Skeletal muscle cell (primary cell): ENCODE measurements at places on chromosomes 12 and 14.

DNA sequence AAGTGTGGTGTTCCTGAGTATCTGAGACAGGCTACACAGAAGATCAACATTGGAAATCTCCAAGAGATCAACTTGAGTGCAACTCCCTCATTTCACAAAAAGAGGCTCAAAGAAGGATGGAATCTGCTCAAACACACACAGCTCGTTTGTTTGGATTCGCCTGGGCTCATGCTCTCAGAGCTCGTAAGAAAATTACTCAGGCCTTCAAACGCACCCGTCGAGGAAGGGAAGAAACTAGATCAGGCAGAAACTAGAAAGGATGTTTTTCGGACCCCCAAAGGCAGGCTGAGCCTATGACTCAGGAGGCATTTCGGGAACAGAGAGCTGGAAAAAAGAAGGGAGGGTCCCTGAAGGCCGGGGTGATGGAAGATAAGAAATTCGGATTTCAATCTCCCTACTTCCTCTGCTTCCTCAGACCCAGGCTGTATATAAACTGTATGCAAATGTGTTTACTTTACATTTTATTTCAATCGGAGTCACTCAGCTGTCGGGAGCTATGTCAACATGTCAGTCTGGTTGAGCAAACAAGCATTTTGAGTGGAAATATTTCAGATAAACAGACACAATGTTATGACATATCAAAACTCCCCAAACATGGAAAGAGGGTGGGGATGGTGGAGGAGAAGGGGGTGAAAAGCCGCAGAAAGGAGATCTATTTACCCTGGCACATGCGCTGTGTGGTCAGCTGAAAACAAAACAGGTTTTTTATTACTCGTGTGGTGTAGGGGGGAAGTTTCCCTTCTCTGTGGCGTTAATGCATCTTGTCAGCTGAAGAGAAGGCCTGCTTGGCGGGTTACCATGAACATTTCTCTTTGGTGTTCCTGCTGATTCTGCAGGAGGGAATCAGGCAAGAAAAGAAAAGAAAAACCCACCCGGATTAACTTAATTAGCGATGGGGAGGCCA, 129.1 kb upstream of the TBX3 start:
- no peak for DNase-seq

DNA sequence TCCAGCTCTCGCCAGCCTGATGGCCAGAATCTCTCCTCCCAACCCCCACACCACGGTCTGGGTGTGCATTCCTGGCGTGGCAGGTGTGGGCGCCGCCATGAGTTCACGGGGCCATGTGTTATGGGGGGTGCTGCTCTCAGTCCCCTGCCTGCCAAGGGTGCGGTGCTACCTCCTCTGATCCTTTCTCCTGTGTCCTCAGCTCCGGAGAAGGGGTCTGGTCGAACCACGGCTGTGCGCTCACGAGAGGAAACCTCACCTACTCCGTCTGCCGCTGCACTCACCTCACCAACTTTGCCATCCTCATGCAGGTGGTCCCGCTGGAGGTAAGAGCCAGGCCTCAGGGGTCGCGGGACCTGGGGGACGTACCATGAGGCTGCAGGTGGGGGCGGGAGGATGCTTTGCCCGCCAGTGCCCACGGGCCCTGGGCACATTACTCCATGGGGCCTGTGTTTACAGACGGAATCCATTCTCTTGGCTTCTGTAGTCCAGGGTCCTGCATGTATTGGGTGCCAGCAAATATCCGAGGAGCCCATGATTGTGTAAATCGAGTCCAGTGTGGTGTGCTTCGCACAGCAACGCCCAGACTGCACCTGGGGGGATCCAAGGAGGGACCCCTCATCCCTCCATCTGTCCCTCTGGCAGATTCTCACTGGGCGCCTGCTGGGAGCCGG, 130.8 kb downstream of the ADGRD1 start:
- no peak for DNase-seq

DNA sequence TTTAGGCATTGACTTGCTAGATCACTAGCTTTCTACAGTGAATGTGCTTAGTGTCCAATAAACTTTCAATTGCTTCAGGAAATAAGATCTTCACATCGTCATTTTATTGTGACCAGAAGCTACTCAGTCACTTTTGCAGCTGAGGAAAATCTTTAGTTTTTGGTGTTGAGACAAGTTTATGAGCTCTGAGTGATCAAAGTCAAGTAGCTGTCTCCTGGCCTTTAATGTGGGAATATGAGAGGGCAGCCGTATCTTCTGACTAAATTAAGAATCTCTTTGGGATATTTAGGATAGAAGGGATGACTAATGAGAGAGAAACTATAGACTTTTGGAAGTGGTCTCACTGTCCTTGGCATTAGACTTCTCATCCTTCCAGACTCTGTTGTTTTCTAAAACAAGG, 21.6 kb downstream of the MSRB3 start:
- DNase-seq, result no peak

GRCh38 chr14:80933686-80934085, 7.9 kb downstream of the CEP128 start:
- no peak for DNase-seq

GRCh38 chr14:104816616-104816884, 15.6 kb downstream of the ZBTB42 start:
- no peak for DNase-seq

- no peak for DNase-seq
These were observed 51.5 kb upstream of the RASSF3 start for GRCh38 chr12:64558754-64559153.

- no peak for DNase-seq
These were observed 748 bp upstream of the ACVRL1 start for GRCh38 chr12:51906430-51907082.

DNA sequence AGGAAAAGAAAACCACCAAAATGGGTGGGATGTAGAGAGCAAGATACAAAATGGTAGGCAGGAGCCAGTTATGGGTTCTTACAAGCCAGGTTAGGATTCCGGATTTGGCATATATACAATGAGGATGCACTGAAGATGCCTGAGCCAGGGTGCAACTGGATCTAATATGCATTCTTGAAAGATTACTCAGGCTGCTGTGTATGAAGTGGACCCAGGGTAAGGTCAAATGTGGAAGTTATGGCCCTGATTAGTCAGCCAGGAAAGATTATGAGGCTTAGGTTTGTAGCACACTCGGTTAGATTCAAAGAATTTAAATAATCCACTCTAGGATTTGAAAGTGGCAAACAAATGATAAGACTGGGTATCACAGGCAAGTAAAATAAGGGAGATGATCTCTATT, 1750.7 kb upstream of the FLRT2 start:
- DNase-seq, result peak; percentile 17

DNA sequence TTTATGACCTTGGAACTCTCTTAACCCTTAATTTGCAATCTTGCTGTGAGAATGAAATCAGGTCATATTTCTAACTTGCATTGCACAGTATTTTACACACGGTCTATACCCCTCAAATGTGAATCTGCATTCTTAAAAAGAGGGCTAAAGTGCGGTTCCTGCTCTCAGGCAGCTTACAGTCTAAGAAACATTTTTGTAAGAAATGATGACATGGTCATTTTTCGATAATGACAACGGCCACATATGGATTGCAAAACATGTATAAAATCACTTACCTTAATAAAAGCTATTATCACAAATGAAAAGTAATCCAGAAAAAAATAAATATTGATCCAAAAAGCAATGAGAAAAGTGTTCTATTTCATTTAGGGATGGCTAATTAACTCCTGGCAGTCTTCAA, 24.8 kb upstream of the TMEM132D start:
- no peak for DNase-seq

DNA sequence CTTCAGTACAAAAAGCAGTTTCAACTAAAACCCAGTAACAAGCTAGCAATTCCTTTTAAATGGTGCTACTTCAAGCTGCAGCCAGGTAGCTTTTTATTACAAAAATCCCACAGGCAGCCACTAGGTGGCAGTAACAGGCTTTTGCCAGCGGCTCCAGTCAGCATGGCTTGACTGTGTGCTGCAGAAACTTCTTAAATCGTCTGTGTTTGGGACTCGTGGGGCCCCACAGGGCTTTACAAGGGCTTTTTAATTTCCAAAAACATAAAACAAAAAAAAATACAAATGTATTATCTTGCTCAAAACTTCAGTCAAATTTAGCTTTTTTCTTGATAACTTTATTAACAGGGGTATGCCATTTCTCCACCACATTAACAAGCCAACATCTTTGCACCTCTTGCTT, 3.6 kb upstream of the CLEC4E start:
- peak; percentile 14 for DNase-seq

GRCh38 chr14:92582706-92583452, 69.3 kb downstream of the RIN3 start:
- no peak for DNase-seq

DNA sequence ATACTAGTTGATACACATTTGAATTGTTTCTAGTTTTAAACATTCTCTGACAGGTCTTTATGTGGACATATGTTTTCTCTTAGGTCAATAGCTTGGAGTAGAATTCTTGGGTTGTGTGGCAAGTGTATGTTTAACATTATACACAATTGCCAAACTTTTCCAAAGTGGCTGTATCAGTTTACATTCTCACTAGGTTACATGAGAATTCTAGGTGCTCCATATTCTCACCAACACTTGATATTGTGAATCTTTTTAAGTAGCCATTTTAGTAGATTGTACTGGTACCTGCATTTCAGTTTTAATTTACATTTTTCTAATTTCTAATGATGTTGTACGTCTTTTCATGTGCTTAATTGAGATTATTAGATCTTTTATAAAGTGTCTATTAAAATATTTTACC, 28.6 kb downstream of the CCDC91 start:
- DNase-seq, result no peak

- DNase-seq, result no peak
These were observed 105.4 kb downstream of the NCOR2 start for GRCh38 chr12:124461851-124462623.

GRCh38 chr12:119660076-119660475, 7.9 kb upstream of the PRKAB1 start:
- no peak for DNase-seq

DNA sequence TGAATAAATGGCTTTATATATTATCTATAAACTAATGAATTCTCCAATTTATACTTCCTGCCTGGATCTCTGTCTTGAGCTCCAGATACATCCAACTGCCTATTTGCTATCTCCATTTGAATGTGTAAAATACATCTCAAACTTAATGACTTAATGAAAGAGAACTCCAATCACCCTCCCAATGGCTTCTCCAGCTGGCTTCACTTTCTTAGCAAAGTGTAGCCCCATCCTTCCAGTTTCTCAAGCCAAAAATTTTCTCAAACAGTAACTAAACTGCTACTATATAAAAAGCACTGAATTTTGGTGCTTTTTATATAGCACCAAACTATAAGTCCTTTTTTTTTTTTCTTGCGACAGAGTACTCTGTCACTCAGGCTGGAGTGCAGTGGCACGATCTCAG, 2.6 kb downstream of the CRY1 start:
- no peak for DNase-seq

GRCh38 chr14:96265383-96266095, 9.5 kb downstream of the BDKRB1 start:
- no peak for DNase-seq

GRCh38 chr12:95532851-95533250, 18.4 kb downstream of the USP44 start:
- no peak for DNase-seq

- no peak for DNase-seq
These were observed 7.2 kb upstream of the ITGB7 start for GRCh38 chr12:53214221-53214620.

- peak; percentile 97 for DNase-seq
These were observed 187.9 kb downstream of the EPS8 start for GRCh38 chr12:15601210-15601800.

DNA sequence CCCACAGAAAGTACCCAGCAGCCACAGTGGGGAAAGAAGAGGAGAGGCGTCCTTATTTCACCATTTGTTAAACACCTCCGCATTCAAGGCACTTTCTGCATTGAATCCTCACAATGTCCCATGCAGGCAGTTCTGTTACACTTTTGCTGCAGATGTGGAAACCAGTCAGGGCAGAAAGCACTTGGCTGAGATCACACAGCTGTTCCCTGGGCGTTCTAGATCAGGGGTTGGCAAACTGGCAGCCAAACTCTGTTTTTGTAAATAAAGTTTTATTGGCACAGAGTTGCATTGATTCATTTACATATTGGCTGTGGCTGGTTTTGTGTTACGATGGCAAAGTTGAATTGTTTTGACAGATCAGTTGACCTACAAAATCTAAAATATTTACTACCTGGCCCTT, 20.1 kb downstream of the FOXN4 start:
- DNase-seq, result no peak

GRCh38 chr12:104775731-104776231, 182.3 kb downstream of the SLC41A2 start:
- no peak for DNase-seq

- DNase-seq, result no peak
These were observed 33.1 kb upstream of the SLCO1B3 start for GRCh38 chr12:20777420-20777819.

DNA sequence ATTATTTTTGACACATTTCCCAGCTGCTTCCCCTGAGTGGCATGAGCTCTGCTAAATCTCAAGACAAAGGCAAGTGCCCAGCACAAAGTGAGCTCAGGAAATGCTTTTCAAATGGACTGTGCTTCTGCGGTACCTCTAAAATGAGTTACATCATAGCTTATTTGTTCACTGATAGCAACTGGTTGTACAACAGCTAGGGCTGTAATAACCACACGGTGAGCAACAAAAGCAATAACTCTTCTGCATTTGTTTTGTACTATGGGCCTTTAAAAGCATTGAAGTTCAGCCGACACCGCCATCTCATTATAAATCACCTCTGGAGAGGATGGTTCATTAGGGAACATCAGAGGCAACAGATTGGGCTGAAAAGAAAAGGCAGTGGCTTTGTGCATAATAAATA, 475.0 kb downstream of the GLT1D1 start:
- DNase-seq, result no peak

GRCh38 chr12:21892341-21892740, 48.9 kb downstream of the ABCC9 start:
- DNase-seq, result no peak

GRCh38 chr12:3578557-3578956, 87.6 kb downstream of the PRMT8 start:
- DNase-seq, result no peak

DNA sequence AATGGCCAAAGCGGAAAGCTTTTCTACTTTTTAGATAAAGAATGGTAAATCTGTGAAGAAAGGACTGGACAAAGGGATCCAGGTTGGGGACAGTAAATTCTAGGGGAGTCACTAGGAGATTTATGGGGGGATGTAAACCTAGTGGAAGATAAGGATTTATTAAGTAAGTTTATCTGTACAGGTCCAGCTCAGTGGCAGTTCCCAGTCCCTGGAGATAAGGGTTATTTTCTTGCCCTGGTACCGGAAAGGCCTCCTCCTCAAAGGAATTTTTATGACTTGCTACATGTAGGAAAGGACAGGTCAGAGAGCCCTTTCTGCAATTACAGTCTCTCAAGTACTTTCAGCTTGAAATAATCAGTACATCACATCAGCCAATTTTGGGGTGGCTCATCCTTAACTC, 72.6 kb upstream of the BICD1 start:
- DNase-seq, result no peak

DNA sequence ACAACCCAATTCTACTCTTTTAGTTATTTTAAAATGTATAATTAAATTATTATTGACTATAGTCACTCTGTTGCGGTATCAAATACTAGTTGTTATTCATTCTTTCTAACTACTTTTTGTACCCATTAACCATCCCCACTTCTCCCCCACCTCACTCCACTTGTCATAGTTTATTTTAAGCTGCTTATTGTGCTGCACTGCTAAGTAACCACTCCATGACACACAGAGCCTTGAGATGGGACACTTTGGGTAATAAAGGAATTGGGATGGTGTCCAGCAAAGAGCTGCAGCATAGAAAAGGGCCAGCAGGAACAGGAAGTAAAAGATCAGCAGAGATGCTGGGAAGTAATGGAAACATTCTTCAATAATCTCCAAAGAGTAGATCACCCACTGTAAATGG, 123.0 kb downstream of the RPS29 start:
- no peak for DNase-seq

- DNase-seq, result no peak
These were observed 54.0 kb downstream of the SLC38A1 start for GRCh38 chr12:46214668-46215436.
